ENCODE measurements at places on chromosomes 3 and 15.

GRCh38 chr3:160287666-160288065 lies 62.4 kb downstream of the C3orf80 start:
- DNase-seq = no peak

DNA sequence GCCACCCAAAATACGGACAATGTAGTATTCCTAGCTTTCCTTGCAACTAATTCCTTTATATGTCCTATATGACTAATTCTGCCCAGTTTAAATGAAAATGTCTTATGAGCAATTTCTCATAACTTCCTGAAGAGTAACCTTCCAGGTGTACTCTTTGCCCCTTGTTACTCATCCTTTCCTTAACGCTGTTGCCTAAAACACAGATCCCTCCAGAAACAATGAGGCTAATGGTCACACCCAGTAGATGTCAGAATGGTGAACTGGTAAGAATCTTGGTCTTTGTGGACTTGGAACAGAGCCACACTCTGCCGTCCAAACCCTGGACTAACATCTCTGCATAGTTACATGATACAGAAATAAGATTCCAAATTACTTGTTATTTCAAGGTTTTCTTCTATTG lies 497.9 kb downstream of the IGSF11 start:
- no peak for DNase-seq

DNA sequence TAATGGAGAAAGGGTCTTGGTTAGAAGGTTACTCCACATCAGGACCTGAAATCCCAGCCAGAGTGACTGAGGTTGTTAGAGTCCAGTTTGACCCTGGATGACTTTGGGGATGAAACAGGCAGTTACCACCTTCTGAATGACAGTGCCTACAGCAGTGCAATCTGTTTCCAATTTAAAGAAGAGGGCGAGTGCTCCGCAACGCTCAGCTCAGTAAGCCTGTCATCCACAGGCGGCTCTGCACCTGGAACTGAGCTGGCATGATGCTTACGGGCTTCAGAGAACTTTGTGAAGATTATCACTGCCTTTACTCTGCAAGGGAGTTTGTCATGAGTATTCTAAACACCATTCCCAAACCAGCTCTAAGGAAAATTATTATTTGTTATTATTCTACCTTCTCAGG lies 127.7 kb upstream of the SLC24A5 start:
- no peak for DNase-seq

DNA sequence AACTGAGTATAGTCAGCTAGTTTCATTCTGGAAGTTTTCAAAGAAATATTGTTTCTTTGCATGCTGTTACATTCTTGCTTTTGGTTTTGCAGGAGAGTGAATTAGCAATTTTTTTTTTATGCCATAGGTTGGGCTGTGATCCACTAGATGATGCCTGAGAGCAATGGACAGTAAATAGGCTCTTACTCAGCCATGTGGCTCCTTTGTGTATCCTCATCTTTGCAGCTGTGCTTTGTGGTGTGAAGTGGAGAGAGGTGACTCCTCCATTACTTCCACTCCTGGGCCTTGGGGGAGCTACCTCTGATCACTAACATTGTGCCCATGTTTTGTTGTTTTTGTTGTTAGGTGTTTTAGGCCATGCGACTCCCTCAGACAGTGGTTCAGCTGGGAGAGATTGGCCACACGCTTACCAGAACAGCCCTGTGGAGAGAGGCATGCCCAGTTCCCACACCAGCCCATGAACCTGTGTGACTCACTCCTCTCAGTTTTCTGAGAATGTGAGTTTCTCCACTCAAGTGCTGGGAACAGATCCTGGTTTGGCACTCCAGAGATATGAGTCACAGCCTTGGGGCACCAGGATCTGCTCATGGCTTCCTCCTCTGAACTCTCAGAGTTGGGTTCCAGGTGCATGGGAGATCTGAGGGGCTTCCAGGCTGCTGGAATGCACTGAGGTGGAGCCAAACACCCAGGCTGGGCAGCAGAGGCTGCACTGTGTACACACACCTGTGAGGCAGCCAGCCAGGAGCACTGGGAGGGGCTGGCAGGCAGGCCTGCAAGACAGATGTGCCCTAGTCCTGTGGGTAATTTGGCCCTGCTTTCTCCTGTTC lies 785.3 kb downstream of the ROBO2 start:
- DNase-seq = no peak

- no peak for DNase-seq
Observed at GRCh38 chr3:131605916-131606315, 103.1 kb upstream of the MRPL3 start.

- no peak for DNase-seq
Observed at GRCh38 chr3:62367763-62368195, 5.6 kb downstream of the FEZF2 start.

DNA sequence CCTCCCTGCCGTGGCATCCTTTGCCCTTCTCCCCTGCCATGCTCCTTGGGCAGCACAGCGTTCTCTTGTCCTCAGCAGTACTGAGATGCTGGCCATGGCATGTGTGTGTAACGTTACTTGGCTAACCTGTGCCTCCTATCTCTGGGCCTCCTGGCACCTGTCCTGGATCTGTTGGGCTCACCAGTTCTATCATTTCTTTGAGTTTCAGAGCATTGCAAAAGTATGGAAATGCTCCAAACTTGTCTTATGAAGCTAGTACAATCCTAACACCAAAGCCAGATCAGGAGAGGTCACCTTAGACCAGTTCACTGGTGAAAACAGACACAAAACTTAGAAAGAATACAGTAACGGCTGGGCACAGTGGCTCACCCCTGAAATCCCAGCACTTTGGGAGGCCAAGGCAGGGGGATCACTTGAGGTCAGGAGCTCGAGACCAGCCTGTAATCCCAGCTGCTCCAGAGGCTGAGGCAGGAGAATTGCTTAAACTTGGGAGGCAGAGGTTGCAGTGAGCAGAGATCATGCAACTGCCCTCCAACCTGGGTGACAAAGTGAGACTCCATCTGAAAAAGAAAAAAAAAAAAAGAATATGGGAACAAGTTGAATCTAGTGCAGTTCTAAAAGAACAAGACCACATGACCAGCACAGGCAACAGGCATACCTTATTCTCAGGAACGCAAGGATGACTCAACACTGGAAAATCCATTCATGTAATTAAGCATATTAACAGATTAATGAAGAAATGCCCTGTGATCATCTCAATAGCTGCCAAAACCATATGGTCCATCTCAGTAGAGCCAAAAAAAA lies 62.4 kb upstream of the TRPM1 start:
- no peak for DNase-seq
